ENCODE measurements at places on chromosomes 6 and 20.

GRCh38 chr6:13767121-13767808 lies 47.1 kb downstream of the MCUR1 start:
- no peak for DNase-seq

GRCh38 chr6:63514488-63515173 lies 57.6 kb upstream of the LOC128125822 start:
- DNase-seq: no peak

DNA sequence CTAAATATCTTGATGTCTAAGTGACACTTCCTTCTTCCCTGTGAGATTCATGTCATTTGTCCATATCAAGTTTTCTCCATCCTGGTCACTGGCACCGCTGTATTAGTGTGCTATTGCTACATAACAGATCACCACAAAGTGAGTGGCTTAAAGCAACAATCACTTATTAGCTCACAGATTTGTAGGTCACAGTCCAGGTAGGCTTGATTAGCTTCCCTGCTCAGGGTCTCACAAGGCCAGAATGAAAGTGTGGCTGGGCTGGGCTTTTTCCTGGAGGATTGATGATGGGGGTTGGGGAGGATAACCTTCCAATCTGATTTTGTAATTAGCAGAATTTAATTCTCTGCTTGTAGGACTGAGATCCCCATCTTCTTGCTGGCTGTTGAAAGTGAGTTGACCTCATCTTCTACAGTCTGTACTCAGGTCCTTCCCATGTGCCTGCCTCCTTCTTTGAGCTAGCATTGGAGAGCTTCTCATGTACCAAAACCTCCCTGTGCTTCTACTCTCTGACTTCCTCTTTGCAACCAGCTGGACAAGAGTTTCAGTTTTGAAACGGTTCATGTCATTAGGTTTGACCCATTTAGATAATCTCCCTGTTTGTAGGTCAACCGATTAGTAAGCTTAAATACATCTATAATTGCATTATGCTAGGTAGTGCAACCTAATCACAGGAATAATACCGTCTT lies 152.4 kb upstream of the MAN1A1 start:
- no peak for DNase-seq

- DNase-seq: no peak
These were observed 62.2 kb upstream of the BMP2 start for GRCh38 chr20:6705106-6705766.

- DNase-seq: no peak
These were observed 28.8 kb upstream of the IL17A start for GRCh38 chr6:52157301-52157941.

GRCh38 chr6:71393471-71393870 lies 104.9 kb downstream of the OGFRL1 start:
- no peak for DNase-seq

DNA sequence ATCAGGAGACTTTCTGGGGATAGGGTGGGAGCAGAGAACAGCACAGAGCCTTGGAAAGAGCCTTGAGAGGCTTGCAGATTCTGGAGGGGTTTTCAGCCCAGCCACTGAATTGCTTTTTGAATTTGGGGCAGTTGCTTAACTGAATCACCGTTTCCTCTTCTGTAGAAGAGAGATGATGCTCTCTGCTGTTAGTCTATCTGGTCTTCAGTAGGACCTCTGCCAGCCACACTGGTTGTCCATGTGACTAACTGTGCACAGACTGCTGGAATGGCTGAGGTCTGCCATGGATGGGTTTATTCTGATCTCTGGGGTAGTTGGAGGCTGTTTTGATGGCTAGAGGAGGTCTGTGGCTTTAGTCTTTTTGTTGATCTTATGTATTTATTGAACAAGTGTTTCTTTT lies 21.4 kb upstream of the PRDM1 start:
- DNase-seq: no peak
